Peyer's patch (tissue), 4 donors: ENCODE measurements at places on chromosomes 5 and 9.

GRCh38 chr9:114004221-114004716 is 73.8 kb downstream of the AMBP start:
- H3K27me3 ChIP-seq: no peaks in the 10 kb centered on the region
- H3K4me1 ChIP-seq: no peaks in the 10 kb centered on the region
- DNase-seq: peak; percentile 46

- H3K4me3 ChIP-seq: no peak overlapping the region
- H3K4me1 ChIP-seq: no peaks in the 10 kb centered on the region
- no peak overlapping the region for H3K27ac ChIP-seq
- H3K36me3 ChIP-seq: no peaks in the 10 kb centered on the region
- no peaks in the 10 kb centered on the region for H3K27me3 ChIP-seq
These were observed 318.2 kb downstream of the PARP8 start for GRCh38 chr5:50984640-50985039.

DNA sequence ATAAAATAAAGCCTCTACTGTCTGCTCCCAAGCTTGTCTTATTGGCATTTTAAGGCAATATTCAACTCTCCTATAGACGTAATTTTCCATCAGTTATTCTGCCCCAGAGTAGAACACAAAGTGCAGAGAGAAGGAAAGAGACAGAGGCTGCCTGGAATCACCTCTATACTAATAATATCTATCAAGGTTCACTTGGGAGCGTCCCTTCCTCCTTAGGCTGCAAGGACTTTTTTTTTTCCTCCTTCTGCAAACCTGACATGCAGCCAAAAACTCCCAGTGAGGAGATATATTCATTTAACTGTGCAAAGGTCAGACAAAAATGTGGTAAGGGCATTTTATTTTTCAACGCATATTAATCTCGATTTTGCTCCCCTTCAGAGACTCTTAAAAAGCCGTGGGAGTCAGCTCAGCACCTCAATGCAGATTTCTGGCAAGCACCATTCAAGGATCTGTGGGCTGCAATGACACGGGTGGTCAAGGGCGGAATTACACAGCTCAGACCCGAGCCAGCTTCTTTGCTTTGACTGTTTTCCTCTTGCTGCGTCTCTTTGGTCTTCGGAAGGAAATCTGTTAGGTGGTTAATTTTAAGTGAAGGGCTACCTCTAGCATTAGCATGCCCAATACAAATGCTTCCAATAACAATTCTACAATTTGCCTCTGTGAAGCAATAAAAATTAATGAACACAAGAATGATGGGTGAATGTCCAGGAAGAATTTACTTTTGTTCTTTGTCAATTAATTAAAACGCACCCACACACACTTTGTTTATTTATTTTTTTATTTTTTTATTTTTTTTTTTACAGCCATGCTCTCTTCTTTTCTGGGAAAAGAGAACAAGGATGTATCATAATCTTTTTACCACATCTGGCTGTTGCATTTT is 587.7 kb upstream of the GRAMD2B start:
- no peak overlapping the region for H3K4me3 ChIP-seq
- no peaks in the 10 kb centered on the region for H3K4me1 ChIP-seq
- no peaks in the 10 kb centered on the region for H3K36me3 ChIP-seq
- no peaks in the 10 kb centered on the region for H3K27me3 ChIP-seq
- no peak overlapping the region for H3K27ac ChIP-seq
- no peak for DNase-seq

DNA sequence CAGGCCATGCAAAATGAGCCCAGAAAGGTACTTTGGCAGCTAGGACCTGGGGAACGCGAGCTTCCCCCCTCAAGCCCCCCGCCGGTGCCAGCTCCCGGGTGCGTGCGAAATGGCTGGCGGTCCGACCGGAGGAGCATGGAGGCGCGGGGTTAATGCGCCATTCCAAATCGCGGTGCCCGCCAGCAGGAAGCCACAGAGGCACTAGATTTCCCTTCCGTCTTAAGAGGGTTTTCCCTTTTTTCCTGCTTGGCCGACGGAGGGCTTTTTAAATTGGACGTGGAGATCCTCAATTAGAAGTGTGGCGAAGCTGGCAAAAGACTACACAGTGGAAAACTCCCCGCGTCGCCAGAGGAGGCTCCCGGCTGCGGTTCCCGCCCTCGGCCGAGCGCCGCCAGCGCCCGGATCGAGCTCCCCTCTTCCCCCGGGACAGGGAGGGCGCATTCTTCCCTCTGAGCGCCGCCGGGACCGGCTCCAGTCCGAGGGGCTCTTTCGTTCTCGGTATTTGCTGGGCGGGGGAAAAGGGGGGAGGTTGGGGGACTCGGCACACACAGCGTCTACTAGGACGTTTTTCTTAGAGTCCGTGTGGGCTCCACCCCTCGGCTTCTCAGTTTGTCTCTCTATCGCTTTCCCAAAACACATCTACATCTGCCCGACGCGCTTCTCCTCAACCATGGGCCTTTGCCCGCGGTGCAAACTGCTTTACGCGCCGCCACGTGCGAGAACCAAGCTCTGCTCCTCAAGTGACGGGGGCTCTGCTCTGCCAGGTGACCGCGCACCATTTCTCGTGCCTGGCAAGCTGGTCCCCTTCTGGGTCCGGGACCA is 3.0 kb downstream of the GDNF start:
- H3K27ac ChIP-seq: no peak overlapping the region
- H3K27me3 ChIP-seq: no peaks in the 10 kb centered on the region
- no peaks in the 10 kb centered on the region for H3K36me3 ChIP-seq
- H3K4me1 ChIP-seq: peaks cover 30% of the 10 kb centered on the region
- DNase-seq: no peak

GRCh38 chr5:35857606-35858205 is 1.0 kb downstream of the IL7R start:
- peak overlapping the region; percentile 43 for H3K27ac ChIP-seq
- DNase-seq: no peak
- no peaks in the 10 kb centered on the region for H3K36me3 ChIP-seq
- peak overlapping the region; percentile 31 for H3K4me3 ChIP-seq
- H3K4me1 ChIP-seq: no peaks in the 10 kb centered on the region
- no peaks in the 10 kb centered on the region for H3K27me3 ChIP-seq

GRCh38 chr5:121967187-121967586 is 5.4 kb downstream of the SRFBP1 start:
- no peak overlapping the region for H3K4me3 ChIP-seq
- H3K4me1 ChIP-seq: no peaks in the 10 kb centered on the region
- no peaks in the 10 kb centered on the region for H3K36me3 ChIP-seq
- no peak for DNase-seq
- H3K27ac ChIP-seq: no peak overlapping the region

- H3K27ac ChIP-seq: no peak overlapping the region
- peak; percentile 67 for DNase-seq
- no peak overlapping the region for H3K4me3 ChIP-seq
- H3K4me1 ChIP-seq: peaks cover 9% of the 10 kb centered on the region
- no peaks in the 10 kb centered on the region for H3K36me3 ChIP-seq
- H3K27me3 ChIP-seq: no peaks in the 10 kb centered on the region
These were observed 247.4 kb upstream of the RASA1 start for GRCh38 chr5:87020099-87020934.

GRCh38 chr5:173829826-173830225 is 58.3 kb upstream of the CPEB4 start:
- DNase-seq: no peak
- no peaks in the 10 kb centered on the region for H3K27me3 ChIP-seq
- H3K4me3 ChIP-seq: no peak overlapping the region
- no peaks in the 10 kb centered on the region for H3K36me3 ChIP-seq

DNA sequence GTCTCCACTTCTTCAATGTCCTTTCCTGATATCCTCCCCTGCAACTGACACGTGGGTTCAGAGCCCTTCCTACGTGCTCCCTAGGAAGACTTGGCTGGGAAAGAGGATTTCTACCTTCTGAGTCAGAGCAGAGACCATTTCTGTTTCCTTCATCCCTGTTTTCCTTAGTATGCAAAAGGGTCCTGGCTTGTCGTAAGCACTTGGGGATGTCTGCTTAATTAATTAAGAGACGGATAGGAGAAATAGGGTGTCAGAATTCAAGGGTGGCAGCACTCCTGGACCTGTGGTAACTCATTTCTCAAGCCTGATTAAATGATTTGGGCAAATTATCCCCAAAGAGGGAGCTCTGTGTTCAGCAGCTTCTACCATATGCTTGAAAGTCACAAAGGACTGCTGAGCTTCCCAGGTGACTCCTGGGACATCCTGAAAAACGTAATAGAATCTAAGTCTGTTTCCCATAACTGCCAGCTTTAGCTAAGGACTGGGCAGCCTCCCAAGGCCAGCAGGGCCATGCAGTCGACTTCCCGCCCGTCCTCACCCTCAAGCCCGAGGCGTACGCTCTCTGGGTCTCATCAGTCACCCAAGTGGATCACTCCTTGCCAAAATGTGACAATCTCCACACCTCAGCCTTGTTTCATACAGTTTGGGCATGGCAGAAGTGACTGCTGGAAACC is 20.5 kb downstream of the ABCA1 start:
- H3K4me1 ChIP-seq: peaks cover 43% of the 10 kb centered on the region
- no peaks in the 10 kb centered on the region for H3K27me3 ChIP-seq
- no peaks in the 10 kb centered on the region for H3K36me3 ChIP-seq
- no peak for DNase-seq
- no peak overlapping the region for H3K4me3 ChIP-seq
- peak overlapping the region; percentile 50 for H3K27ac ChIP-seq

DNA sequence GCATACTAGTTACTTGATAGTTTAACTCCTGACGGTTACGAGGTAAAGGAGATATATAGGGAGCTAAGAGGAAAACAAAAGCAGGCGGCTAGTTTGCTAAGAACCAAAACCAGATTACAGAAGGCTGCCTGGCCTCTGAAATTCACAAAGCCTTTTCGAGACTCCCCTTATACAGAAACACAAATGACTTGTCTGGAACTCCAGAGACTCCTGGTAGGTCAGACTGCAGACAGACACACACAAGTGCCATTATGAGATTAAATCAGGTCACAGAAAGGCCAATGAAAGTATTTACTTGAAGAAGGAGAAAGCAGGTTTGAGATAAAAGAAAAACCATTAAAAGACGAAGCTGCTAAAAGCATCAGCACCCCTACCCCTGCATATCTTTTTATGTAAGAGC is 142.5 kb upstream of the LRRTM2 start:
- DNase-seq: no peak
- no peak overlapping the region for H3K27ac ChIP-seq
- no peaks in the 10 kb centered on the region for H3K36me3 ChIP-seq
- no peaks in the 10 kb centered on the region for H3K4me1 ChIP-seq
- no peaks in the 10 kb centered on the region for H3K27me3 ChIP-seq

DNA sequence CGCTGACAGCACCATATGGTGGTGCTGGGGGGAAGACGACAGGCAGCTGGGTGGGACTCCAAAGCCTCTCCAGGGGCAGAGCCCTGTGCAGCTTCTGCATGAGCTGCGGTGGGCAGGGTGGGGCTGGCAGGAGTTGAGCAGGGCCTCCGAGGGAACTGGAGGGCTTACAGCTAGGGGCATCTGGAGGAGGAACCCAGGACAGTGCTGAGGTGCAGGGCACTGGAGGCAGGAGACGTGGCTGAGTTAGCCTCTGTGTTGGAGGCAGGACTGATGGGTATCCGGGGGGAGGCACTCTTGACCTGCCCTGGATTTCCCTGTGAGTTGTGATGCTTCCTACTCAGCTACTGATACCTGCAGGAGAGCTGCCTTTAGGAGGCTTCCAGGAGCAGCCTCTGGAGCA is 45.0 kb downstream of the TENT4A start:
- H3K4me3 ChIP-seq: no peak overlapping the region
- H3K27ac ChIP-seq: no peak overlapping the region
- H3K4me1 ChIP-seq: no peaks in the 10 kb centered on the region
- no peaks in the 10 kb centered on the region for H3K36me3 ChIP-seq
- no peak for DNase-seq
- no peaks in the 10 kb centered on the region for H3K27me3 ChIP-seq

GRCh38 chr9:88536951-88537760 is 2.2 kb downstream of the NXNL2 start:
- H3K4me1 ChIP-seq: no peaks in the 10 kb centered on the region
- no peak overlapping the region for H3K4me3 ChIP-seq
- H3K36me3 ChIP-seq: no peaks in the 10 kb centered on the region
- DNase-seq: no peak
- no peaks in the 10 kb centered on the region for H3K27me3 ChIP-seq

DNA sequence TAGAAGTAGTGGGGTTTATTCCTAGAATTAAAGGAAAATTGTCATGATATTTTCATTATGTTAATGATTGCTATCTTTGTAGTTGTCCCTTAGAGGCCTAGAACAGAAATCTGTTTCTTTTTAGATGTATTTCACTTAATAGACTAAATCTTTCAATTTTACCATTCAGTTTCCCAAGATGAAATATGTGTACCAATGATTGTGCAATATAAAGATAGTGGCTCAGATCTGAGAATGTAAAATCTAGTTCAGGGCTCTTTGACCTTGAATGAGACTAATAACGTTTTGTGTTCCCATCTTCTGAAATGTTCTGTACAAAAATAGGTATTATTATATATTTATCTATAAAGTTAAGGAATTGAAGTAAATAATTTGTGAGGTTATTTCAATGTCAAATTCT is 947.9 kb downstream of the DTWD2 start:
- no peak overlapping the region for H3K4me3 ChIP-seq
- H3K27ac ChIP-seq: no peak overlapping the region
- DNase-seq: no peak
- H3K27me3 ChIP-seq: no peaks in the 10 kb centered on the region
- no peaks in the 10 kb centered on the region for H3K36me3 ChIP-seq

GRCh38 chr5:151174612-151175101 is 17.1 kb upstream of the ANXA6 start:
- H3K27ac ChIP-seq: no peak overlapping the region
- no peaks in the 10 kb centered on the region for H3K4me1 ChIP-seq
- H3K36me3 ChIP-seq: no peaks in the 10 kb centered on the region
- no peak for DNase-seq
- H3K27me3 ChIP-seq: no peaks in the 10 kb centered on the region
